ENCODE measurements at places on chromosomes 16 and 17.
A peak's percentile ranks its signal among the peaks of the same experiment; 100 is the strongest.

- no peak for DNase-seq
These were observed 223.4 kb downstream of the HS3ST3A1 start for GRCh38 chr17:13378361-13378760.

DNA sequence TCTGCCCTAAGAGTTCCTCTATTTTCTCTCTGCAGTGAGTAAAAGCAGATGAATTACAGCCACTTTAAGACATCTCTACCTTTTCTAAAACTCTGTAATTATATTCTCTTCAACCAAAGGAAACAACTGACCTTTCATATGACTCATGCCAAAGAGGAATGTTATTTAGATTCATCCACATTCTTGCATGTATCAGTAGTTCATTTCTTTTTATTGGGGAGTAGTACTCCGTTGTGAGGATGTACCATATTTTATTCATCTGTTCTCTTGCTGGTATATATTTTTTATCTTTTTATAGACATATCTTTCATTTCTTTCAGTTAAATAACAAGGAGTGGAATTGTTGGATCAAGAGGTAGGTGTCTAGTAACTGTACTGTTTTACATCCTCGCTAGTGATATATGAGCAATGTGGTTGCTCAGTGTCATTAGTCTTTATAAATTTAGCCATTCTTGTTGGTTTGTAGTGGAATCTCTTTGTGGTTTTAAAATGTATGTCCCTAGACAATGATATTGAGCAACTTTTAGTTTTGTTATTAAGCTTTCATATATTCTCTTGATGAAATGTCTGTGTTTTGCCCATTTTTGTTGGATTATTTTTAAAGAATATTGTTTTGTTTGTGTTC is 7.8 kb upstream of the MYH8 start:
- no peak for DNase-seq

- no peak for DNase-seq
These were observed 3.6 kb downstream of the DLX3 start for GRCh38 chr17:49991409-49991808.

GRCh38 chr16:53518550-53519416 is 15.8 kb upstream of the AKTIP start:
- DNase-seq: peak; percentile 78

DNA sequence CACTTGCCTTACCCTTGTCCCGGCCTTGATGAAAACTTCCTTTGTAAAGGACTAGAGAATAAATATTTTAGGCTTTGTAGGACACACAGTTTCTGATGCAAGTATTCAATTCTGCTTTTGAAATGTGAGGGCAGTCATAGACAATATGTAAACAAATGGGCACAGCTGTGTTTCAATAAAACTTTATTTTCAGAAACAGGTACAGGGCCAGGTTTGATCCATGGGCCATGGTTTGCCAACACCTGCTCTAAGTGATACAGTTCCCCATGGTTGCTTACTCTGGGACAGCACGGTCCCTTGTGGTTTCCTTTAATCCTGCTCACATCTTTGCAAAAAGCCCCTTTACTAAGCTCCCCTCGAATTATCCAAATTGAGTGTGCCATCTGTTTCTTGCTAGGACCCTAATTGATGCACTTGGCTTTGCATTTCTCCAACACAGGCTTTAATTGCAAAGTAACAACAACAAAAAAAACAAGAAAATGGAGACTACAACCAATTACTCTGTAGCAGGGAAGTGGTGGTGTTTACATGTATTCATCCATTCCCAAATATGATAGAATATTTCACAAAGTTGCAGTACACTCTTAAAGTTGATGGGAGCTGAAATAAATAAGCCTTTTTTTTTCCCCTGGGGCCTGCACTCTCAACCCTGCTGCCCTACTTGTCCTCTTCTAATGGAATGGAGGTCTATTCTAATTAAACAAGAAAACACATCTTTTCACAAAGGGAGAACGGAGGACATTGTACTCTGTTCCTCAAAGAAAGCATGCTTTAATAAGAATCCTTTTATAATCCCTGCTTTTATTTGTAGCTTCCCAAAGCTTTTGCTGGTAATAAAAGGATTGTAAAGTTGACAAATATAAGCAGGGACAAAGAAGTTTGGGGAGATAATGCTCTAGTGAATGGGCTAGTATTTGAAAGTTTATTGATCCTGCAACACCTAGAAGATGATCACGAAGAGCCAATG is 37.7 kb upstream of the TOX3 start:
- DNase-seq: no peak

GRCh38 chr16:74249254-74249653 is 47.4 kb upstream of the PSMD7 start:
- DNase-seq: no peak

DNA sequence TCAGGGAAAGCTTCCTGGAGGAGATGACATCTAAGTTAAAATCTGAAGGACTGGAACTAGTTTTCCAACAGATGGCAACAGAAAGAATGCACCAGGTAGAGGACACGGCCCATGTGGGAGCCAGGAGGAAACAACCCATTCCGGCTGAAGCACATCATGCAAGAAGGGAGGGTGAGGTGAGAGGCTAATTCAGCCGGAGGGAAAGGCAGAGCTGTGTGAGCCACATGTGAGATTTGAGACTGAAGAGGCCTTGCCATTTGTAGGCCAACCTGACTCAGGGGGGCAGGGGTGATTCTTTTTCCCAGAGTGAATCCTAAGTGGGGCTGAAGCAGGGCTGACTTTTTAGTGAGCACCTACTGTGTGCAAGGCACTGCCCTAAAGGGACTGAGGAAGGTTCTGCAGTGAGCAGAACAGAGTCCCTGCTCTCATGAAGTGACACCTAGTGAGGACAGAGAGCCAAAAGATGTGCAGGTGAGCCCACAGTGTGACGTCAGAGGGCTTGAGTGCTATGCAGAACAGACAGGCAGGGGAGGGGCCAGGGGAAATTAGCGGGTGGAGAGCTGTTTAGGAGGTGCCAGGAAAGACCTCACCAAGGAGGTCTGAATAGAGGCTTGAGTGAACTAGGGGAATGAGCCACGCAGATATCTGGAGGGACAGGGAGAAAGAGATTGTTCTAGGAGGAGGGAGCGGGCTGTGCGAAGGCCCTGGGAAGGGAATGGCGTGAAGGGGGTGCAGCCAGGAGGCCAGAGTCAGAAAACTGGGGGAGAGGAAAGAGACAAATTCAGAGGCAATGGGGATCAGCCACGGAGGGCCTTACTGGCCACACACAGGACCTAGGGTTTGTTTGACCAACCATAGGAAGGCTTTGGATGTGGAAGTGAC is 19.8 kb upstream of the IL21R start:
- DNase-seq: no peak

DNA sequence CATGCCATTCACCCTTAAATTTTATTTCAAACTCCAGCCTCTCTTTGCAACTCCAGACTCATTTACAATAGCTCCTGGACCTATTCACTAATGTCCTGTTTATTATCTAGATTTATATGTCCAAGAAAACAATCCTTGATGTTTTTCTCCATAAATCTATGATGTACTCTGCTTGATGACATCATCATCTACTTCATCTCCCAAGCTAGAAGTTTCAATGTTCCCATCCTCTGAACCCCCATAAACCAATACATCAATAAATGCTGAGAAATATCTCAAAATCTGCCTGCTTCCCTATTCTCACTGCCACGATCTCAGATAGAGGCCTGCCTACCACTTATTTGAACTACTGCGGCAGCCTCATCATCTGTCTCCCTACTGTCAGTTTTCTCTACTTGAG is 4.2 kb downstream of the CEP112 start:
- no peak for DNase-seq

DNA sequence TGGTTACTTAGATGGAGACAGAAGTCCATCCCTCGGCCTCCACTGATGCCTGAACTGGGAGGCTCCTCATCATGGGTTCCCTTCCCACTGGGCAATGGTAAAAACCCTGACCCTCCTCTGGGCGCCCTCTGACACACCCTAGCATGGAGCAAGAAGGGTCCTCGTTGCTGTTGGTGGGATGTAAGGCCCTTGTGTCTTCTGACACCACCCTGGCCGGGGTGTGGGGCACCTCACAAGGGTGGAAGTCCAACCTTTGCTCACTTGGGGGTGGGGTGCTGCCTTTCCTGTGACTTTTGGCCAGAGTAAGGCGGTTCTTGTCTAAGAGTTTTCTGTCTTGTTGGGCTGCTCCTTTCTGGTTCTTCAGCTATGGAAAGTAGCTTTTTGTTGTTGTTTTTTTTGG is 28.7 kb downstream of the MPRIP start:
- DNase-seq: no peak

DNA sequence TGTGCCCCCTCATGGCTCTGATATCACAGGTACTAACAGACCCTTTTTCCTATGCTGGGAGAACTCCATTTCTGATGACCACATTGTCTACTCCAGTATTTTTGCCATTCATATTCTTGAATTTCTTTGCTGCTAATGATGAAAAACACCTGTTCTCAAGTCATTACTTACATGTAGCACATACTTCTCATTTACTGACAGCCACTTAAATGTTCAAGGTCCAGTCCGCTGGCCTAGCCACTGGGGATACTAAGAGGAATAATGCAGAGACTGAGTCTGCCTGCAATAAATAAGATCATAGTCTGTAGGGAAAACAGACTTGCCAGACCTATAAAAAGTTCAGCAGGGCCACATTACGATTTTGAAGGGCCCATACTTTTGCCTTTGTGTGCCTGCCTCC is 27.5 kb downstream of the TEX14 start:
- no peak for DNase-seq

GRCh38 chr17:3773511-3773910 is 27.5 kb downstream of the ITGAE start:
- no peak for DNase-seq

DNA sequence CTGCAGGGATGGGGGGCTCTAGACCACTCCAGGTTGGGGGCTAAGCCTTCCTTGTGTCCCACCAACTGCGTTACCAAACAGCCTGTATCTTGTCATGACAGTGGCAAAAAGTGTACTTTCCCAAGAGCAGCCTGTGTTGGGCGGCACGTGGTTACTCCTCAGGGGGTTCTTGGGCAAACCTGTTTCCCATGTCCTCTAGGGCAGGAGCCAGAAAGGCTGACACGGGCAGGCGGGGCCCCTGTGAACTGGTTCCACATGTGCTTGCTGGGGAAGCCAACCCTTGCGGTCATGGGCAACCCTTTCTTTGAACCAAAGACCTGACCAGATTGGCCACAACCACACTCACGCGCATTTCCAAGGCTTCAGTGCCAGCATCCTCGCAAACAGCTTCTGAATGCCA is 228.5 kb downstream of the RBFOX3 start:
- DNase-seq: no peak

GRCh38 chr16:49781401-49781800 is 74.5 kb downstream of the ZNF423 start:
- DNase-seq: no peak

DNA sequence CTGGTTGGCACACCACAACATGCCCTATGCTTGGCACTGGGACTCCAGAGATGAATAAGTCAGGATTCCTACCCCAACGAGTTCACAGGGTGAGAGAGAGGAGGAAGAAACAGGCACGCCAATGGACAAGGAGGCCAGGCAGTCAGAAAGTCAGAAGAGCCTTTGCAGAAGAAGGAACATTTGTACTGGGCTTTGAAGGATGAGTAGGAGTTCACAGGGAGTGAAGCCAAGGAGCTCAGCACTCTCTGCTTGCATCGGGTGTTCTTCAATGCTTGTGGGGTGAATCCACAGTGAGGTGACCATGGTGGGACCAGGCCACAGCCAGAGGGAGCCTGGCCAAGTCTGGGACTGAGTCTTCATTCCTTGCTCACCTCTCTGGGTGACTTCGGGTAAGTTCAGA is 47.5 kb downstream of the AIPL1 start:
- no peak for DNase-seq

GRCh38 chr16:56688762-56689161 is 6.5 kb downstream of the MT1X start:
- no peak for DNase-seq

GRCh38 chr16:87230571-87230970 is 86.6 kb downstream of the C16orf95 start:
- DNase-seq: no peak

- DNase-seq: no peak
These were observed 347.3 kb downstream of the CPPED1 start for GRCh38 chr16:12456355-12456754.

DNA sequence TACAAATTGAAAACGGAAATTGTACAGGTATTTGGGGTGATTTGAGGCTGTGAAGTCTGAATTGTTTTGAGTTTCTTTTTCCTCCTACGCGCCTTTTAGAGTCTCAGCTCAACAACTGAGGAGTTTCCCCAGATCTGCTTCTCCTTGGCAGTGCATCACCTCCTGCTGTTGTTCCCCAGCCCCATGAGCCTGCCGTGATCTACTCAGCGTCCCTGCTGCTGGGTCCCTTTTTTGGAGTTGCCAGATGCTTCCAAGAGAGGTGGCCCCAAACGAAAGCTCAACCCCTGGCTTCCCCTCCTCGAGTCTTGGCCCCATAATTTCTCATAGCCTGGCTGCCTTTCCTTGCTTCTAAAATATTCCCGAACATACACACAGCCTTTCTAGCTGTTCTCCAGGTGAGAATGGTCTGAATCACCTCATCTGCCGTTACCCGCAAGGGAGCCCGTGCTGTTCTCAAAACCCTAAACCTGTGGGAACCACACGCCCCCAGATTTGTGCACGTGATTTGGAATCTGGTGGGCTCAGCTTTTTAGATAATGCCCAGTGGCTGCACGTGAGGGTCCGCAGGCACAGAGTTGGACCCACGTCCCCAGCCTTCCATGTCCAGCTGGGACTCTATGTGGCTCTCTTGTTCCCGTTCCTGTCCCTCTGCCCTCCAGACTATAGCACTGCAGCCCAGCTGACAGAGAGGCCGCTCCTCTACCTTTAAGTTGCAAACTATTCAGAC is 179.1 kb upstream of the CHMP6 start:
- DNase-seq: peak; percentile 23

GRCh38 chr16:19808061-19808641 is 76.5 kb downstream of the GPRC5B start:
- DNase-seq: no peak

DNA sequence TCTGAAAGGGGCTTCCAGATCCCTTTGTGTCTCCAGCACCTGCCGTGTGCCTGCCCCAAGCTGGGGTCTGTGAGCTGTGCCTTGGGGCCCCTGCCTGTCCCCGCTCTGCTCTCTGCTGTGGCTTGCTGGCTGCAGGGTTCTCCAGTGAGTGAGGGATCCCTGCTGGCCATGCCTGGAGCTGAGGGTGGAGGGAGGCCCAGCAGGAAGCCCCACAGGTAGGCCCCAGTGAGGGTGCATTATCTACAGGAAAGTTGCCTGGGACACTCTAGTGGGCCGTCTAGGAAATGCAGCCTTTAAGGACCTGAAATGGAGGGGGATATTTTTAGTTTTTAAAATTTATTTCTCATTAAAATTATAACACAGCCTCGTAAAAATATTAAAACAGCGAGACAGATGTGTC is 50.9 kb downstream of the JPH3 start:
- DNase-seq: no peak

All from CD4-positive, alpha-beta T cell treated with Interleukin-15 for 4 hours (primary cell).